Activated T-helper 1 cell treated with anti-CD3 and anti-CD28 coated beads, Interleukin-2, amount 50 U/mL, for 16 hours (primary cell): ENCODE measurements at places on chromosomes 5 and 9.

- no peak for DNase-seq
Measured at GRCh38 chr9:137988701-137989100, 111.1 kb downstream of the CACNA1B start.

GRCh38 chr5:93805616-93806379 is 64.4 kb upstream of the POU5F2 start:
- DNase-seq, result no peak

- no peak for DNase-seq
Measured at GRCh38 chr9:89478821-89479668, 18.9 kb downstream of the SEMA4D start.

DNA sequence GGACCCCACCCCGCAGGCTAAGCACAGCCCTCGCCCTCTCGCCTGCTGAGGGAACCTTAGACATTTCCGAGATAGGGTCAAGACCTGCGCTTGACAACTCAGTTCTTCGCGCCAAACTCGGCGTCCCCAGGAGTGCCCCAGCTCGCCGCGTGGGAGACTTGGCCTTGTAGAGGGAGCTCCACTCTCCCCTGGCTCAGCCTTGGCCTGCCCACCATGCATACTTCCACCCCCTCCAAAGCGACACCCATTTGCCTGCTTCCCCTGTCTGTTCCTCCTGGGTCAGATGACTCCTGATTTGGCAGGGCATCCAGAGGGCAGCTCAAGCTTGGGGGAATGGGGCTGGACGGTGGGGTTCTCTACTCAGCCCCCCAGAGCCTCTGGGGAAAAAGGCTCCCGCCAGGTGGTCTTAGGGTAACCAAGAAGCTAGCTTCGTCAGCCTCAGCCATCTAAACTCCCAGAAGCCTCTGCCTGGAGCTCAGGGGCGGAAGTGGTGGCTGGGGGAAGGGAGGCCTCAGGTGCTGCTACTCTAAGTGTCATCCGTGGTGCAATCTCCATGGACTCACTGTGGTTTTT is 560 bp downstream of the DOCK2 start:
- peak; percentile 47 for DNase-seq

DNA sequence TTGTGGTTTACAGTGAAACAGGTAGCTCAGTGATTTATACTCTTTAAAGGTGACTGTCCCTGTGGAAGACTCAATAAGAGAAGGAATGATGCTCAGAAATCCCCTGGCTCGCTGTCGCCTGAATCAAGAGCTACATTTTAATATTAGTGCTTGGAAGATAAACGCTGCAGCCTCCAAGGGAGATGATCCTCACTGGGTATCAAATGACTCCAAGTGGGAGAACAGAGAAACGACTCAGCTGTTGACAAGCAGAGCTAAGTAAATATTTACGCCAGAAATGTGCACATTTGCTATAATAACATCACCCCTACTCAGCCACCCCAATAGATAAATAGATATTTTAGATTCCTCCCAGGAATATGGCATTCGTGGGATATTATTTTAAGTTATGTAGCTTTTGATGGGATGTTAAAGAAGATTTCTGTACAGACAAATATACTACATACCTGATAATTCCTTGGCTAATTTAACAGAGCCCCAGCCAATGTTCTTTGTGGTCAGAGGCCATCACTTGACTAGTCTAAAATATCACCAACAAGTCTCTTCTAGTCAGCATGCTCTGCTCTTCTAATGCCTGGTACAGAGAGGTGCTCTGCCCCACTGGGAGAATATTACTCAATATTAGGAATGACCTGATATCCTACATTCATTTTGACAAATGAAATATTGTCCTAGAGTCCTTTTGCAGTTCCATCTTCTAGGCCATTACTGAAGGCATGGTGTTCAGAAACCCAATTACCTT is 18.3 kb upstream of the CCDC192 start:
- no peak for DNase-seq

DNA sequence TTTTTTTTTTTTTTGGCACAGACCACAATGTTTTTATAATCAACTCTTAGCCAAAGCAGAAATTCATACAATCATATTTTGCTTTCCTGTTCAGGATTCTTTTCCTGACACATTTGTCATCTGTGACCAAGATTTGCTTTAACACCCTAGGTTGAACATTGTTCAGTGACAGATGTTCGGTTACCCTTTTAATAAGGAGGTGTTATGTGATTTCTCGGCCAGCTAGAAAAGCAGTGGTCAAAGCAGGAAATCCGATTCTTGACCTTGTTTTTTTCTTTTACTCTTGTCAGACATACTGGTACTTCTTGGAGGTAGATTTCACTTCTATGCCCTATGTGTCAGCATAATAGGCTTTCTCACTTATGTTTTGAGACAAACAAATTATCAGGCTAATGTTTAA is 335.3 kb upstream of the ACTBL2 start:
- no peak for DNase-seq

DNA sequence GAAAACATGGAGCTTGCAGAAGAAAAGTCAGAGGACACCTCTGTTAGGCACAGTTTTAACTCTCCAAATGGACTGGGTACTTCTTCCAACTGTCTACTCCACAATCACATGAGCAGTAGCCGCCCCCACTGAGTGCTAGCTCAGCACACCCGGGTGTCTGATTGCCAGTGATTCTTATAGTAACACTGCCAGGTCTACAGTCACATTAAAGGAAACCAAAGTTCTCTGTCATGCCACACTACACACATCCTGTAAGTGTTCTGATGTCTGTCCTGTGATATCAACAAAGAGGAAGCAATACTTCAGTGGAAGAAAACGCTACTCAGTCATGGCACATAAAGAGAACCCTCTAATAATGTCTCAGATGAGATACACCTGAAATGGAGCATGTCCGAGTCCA is at the start of gene HAVCR2:
HAVCR2 (minus strand) TSS at position 69 of the 400 bp plus-strand sequence; CDS start at position 8, 61 bp downstream.
- DNase-seq, result peak; percentile 11

DNA sequence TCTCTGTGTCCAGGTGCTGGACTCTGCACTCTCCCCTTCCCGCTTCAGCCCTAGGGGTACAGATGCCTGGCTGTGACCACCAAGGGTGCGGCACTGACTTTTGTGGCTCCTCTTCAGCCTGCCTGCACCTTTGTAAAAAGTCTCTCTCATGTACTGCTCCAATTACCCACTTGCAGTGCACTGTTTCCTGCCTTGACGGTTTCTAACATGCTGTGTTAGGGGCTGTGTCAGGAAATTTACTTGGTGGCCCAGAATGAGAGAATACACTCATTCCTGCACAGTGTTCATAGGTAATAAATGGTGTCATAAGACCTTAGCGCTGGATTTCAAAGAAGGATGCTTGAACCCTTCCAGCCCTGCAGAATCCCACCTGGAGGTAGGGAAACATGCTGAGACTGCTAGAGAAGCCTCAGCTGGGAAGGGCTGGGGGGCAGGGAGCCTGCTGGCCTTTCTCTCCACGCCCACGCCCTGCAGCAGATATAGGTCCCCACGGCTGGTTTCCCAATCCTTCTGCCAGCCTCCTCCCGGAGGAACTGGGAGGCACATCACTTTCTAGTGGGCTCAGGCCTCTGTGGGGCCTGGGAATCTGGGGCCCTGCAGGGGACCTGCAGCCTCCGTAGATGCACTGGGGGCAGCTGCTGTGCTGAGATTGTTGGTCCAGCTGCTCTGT is 17.6 kb upstream of the HRH2 start:
- DNase-seq, result no peak

DNA sequence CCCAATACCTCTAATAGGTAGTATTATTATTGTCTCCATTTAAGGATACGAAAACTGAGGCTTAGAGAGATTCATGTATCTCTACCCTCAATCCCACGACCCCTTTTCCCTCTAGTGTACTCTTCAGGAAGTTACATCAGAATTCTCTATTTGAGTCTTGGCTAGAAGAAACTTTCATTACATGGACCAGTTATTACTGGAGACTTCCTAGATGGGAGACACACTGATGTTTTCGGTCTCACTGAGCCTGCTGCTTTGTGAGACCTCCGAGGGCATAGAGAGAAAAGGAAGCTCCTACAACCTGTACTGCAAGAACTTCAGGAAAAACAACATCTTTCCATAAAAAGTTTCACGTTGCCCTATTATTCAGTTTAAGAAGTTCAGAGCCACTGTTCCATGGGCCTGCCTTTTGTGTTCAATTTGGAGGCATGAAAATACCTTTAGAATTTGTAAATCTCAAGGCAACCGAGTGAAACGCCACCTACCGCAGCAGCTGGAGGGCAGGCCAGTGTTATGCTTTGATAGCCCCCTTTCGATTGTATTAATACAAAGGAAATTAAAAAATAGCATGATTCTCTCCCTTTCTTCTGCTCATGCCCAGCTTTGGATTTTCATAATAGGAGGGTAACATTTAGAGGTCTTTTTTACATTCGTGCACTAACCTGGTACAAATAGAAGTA is 223.3 kb downstream of the EBF1 start:
- DNase-seq, result no peak

DNA sequence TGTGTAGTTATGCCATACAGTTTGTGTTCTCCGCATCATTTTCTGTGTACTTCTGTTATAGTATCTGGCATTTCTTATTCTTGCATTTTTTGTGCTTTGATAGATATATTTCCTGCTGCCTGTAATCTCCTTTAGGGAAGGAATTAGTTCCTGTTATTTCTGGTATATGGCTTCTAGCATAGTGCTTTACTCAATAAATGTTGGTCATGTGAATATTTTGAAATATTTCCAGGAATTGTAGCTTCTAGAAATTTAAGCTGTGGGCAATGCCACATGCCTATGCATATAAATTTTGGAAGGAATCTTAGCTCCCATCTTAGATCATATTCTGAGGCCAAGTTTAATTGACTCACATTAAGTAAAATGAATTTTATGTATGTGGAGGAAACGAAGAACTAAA is 11.5 kb upstream of the PRRC1 start:
- no peak for DNase-seq

GRCh38 chr5:122420091-122420490 is 108.1 kb downstream of the SNCAIP start:
- no peak for DNase-seq

DNA sequence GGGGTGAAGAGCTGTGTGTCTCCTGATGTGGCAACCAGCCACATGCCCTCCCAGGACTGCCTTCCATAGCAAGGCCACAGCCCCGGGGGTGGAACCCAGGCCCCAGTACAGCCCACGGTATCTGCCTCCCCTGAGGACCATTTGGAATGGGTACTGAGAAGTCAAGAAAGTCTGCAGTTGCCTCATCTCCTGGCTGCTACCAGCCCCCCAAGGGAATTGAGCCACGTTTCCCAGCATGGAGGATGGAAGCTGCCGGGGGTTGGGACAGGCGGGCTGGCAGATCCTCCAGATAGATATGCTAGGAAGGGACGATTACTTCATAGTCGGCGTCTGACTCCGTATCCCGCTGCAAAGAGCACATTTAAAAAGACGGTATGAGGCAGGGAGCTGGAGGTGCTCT is 5.5 kb upstream of the DMRT2 start:
- DNase-seq, result no peak

DNA sequence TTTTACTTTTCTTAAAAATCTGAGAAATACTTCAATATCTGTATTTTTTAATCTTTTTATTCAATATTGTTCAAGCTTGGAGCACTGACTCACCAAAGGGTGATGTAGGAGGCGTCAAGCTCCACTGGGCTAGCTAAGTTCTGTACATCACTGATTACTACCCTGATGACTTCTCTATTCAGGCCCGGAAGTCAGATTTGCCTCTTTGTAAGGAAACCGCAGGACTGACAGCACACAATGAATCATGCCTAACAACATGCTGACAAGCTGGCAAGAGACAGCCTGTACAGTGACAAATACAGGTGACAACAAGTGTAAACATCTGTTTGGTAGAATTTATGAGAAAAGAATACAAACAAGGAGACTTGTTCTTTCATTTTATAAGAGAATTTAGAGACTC is 627.9 kb upstream of the RORB start:
- DNase-seq, result no peak

DNA sequence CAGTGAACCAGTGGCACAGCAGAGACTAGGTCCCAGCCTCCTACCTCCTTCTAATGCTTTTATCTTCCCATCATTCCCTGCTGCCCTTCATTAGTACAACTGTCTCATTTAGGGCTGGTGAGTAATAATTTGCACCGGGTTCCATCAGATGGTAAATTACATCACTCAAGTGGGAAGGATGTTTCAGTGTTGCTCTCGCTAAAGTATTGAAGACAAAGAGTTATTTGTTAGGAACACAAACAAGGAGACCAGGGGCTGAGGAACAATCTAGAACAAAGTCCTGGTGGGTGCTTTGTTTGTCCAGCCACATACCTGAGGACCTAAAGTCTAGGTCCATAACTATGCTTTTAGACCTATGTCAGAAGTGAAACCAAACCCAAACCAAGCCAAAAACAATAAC is 52.4 kb downstream of the SEC61B start:
- no peak for DNase-seq

- DNase-seq, result no peak
Measured at GRCh38 chr5:67537439-67538148, 341.0 kb upstream of the CD180 start.

DNA sequence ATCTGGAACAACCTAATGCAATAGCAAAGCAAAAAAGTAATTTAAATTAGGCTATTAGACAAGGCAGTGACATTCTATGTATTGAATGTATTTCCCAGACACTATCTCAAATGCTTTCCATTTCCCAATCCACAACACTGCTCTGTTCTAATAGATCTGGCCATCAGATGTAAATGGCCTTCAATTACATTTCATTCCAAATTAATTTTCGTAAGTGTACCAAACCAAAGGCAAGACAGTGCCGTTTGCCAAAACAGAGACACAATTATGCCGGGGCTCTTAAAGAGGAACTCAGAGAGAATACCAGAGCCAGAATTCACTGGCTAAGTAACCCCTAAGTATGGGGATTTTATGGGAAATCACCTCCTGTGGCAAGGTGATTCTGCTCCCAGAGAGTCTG is 63.1 kb downstream of the GNAQ start:
- no peak for DNase-seq

- no peak for DNase-seq
Measured at GRCh38 chr5:181087309-181087708, 43.7 kb downstream of the OR2V1 start.

DNA sequence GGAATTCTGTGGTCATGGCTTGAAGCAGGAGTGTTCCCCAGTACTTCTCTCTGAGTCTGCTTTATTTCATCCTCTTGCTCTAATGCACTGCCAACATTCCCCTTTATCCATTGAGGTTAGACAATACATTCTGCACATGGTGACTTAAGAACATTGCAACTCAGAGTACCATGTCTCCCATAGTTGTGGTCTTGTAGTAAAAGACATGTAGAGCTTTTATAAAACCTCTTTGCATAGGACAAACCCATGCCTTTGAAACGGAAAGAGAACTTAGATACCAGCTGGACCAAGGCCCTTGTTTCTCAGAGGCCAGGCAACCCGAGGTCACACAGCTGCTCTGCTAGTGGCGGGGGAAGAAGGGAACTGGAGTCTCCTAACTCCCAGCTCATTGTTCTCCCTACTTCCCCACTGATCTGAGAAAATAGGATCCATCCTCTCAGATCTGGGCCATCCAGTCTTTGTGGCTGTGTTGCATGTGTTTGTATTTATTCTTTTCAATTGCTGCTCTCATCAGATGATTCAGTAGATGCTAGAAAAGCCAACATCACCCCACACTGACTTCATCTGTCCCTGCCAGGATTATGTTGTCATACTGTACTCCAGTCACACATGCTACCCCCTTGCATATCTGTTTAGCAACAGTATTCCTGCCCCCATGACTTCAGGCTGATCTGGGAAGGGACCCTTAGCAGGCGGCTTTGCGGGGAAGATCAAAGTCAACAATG is 236.9 kb downstream of the SAXO1 start:
- no peak for DNase-seq
